ENCODE measurements at places on chromosomes 16 and 17.

- DNase-seq: no peak
Measured at GRCh38 chr17:75481194-75482068, 25.0 kb downstream of the TMEM94 start.

DNA sequence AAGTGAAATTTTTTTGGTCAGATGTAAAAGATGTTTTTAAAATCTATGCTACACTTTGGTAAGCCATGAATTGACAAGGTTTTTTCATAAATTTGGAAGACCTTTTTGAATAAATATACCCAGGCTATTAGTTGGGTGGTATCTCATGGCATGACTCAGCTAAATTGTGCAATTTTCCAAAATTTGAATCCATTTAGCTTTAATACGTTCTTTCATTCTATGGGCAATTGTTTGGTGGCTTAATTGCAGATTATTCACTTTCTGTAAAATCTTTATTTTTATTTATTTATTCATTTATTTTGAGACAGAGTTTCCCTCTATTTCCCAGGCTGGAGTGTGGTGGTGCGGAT is 82.8 kb upstream of the TNRC6A start:
- no peak for DNase-seq

DNA sequence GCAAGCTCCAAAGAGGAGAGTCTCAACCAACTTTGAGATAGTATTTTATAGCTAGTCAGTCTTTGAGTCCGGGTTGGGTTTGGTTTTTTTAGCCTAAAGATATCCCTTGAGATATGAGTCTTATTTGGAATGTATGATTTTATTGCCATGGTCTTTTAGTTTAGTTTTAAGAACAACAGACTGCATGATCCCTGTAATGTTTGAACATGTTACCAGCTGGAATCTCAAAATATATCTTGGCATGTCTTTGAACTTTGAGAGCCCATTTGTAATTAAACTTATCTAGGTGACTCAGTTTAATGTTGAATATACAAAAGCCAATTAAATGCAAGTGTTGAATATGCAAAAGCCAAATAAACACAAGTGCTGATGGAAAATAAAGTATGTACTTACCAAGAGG is 100.6 kb downstream of the TANGO6 start:
- DNase-seq: no peak

DNA sequence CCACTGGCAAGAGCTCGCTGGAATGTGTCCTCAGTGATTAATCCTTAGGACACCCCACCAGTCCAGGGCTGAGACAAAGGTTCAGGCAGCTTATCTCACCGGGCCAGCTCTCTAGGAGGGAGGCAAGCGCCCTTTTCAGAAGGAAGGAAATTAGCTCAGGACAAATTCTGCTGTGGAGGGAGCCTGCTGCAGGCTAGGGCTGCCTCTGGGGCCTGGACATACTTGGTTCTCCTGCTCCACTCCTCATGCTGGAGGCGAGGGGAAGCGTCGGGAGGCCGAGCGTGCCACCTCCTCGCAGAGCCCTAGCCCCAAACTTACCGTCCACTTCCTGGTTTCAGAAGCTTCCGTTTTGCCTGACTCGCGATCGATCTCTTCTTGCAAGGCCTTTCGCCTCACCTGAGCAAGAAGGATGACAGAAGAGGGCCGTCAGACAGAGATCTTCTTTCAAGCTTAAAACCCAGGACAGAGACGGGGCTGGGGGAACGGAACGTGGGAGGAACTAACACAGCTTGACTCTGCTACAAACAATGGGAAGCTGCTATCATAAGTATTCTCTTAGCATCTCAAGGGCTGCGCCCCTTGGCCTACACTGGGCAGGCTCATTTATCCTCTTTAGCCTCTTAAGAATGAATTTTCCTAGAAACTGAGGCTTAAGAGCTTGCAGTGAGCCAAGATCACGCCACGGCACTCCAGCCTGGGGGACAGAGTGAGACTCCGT is 7.7 kb downstream of the KNOP1 start:
- no peak for DNase-seq

Measured in LNCaP clone FGC (cell line).